Stimulated activated CD8-positive, alpha-beta memory T cell treated with anti-CD3 and anti-CD28 coated beads, Interleukin-7, amount 100 ng/mL, for 1 hour (primary cell): ENCODE measurements at places on chromosomes 5 and 9.

- no peak for DNase-seq
Measured at GRCh38 chr5:22044229-22044628, 808.9 kb downstream of the CDH12 start.

DNA sequence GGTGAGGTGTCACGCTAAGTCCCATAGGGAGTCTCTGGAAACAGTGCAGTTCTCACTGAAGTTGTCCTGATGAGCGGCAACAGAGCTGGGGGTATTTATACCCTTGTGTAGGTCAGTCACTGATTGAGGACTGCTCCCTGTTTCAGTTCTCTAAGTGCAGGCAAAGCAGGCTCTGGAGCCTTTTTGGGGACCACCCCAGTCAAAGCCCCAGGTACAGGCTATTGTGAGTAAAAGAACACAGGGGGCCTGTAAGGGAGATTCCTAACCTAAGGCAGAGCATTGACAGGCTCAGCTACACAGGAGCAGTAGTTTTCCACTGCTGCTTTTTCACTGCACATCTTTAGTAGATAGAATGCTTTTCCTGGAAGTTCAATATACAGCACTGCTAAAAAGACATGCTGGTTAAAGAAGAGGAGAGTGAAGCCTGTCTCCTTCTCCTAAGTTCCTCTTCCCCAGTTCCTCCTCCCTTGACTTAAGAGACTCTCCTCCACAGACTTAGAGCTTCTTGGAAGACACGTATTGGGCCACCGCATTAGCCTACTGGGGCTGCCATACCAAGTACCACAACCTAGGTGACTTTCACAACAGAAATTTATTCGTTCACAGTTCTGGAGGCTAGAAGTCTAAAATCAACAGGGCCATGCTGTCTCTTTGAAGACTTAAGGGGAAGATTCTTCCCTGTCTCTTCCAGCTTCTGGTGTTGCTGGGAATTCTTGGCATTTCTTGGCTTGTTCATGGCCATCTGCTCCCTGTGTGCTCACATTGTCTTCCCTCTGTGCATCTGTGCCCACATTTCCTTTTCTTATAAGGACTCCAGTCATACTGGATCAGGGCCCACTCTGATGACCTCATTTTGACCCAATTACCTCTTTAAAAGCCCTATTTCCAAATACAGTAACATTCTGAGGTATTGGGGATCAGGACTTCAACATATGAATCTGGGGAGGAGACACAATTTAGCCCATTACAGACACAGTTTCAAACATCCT lies 221.0 kb downstream of the ESM1 start:
- DNase-seq, result no peak

DNA sequence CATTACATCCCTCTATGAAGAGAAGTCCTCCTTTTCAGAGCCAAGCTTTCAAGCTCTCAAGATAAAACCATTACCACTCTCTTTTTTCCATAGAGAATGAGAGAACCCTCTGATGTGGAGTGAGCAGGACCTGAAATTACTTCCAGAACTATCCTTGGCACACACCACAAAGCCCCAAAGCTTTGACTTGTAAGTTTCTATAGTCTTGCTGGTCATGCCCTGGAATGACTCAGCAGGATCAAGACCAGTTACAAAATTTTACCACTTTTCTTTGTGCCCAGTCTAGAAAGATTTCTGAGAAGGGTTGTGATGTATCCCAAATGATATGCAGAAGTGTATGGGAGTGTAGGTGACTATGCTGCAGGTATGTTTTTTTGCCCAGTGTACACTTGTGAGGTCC lies 760.6 kb downstream of the TLE1 start:
- no peak for DNase-seq

- DNase-seq, result no peak
Measured at GRCh38 chr5:143760131-143760505, 51.8 kb upstream of the HMHB1 start.

GRCh38 chr5:90182726-90183125 lies 226.8 kb downstream of the CETN3 start:
- no peak for DNase-seq

- no peak for DNase-seq
Measured at GRCh38 chr5:139272471-139273321, 20.8 kb upstream of the MATR3 start.

GRCh38 chr5:74232276-74232675 lies 408.3 kb downstream of the ENC1 start:
- DNase-seq, result no peak

GRCh38 chr9:32516241-32516640 lies 9.8 kb downstream of the RIGI start:
- DNase-seq, result no peak

GRCh38 chr9:16118043-16118442 lies 565.2 kb downstream of the CCDC171 start:
- DNase-seq, result no peak

DNA sequence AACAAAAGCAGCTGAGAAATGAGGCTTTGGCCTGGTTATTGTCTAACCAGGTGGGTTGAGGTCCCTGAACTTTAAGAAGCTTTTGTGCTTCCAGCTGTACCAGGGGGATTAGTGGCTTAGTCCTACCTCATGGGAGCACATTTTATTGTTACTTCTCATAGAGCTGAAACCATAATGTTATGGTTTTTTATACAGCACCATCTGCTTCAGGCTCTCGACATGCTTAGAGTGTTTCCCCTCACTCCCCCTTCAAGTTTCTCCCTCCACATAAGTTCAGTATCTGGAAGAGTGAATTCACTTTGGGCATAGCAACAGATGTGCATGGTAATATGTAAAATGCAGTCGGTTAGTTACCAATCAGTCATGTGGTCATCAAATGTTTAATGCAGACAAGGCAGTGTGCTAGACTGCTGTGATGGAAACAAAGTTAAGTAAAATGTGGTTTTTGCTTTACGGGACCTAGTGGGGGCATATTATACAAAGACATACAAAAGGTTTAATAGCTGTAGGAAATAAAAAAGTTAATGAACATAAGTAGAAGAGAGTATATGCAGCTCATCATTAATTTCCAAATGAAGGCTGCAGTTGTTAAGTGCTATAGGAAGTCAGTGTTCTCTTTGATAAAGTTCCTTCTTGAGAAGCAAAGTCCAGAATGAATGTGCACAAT lies 95.9 kb upstream of the SPRY4 start:
- DNase-seq, result no peak

DNA sequence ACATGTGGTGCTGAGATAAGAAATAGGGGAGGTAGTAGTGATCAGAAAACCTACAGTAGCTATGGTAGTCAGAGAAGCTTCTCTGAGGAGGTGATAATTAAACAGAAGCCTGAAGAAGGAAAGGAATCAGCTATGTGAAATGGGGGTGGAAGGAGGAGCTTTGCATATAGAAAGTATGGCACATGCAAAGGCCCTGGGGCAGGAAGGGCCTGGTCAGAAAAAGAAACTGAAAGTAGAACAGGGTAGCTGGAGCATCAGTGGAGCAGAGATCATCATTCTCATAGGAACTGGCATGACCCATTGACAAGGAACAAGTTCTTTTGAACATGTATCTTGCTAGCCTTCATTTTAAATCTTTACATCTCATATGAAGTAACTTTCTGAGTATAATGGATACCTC lies 80.7 kb upstream of the ADRA1B start:
- no peak for DNase-seq

- no peak for DNase-seq
Measured at GRCh38 chr5:168712280-168712924, 133.2 kb upstream of the PANK3 start.

- no peak for DNase-seq
Measured at GRCh38 chr5:66285343-66285922, 141.3 kb downstream of the SREK1 start.

- no peak for DNase-seq
Measured at GRCh38 chr9:72509635-72510034, 11.8 kb upstream of the TMC1 start.

- DNase-seq, result no peak
Measured at GRCh38 chr5:16784843-16785791, 151.0 kb downstream of the MYO10 start.

- no peak for DNase-seq
Measured at GRCh38 chr5:32511776-32512374, 67.3 kb upstream of the ZFR start.

GRCh38 chr9:215631-216155 lies 1.0 kb downstream of the DOCK8 start:
- DNase-seq, result no peak

DNA sequence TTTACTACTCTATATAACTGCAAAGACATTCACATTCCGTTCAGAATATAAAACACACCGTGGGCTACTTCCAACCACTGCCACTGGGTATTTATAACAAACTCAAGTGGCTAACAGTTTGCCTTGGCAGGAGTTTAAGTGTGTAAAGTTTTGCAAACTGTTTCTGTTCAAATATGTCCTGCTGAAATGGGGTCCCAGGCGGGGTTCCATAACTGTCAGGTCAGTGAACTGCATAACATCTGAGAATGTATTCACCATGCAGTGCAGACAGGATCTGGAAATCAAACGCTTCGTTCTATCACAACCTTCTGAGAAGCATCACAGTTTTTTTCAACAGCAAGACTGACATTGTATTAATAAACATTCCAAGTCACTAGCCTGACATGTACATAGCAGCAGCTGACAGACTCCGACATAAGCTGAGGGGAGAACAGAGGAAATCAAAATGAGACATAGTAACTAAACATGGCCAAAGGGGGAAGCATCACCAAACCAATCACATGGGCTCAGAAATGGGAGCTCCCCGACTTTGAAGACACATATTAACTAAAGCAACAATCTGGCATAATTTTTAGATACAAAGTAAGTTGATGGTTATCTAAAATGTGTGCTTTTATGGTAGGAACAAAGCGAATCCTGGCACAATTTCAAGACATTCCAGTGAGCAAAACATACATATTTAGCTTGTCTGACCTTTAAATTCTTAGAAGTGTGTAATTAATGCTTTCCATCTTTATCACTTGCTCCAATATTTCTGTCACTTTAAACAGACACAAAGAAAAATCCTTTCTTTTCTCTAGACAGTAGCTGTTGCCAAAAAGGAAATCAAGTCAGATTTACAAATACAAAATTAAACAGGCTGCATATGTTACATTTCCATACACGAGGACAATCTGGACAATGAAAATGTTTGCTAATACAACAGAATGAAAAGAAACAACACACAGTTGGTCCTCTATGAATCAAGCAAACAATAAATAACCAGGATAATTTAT lies 156.8 kb downstream of the MAPKAP1 start:
- DNase-seq, result no peak

DNA sequence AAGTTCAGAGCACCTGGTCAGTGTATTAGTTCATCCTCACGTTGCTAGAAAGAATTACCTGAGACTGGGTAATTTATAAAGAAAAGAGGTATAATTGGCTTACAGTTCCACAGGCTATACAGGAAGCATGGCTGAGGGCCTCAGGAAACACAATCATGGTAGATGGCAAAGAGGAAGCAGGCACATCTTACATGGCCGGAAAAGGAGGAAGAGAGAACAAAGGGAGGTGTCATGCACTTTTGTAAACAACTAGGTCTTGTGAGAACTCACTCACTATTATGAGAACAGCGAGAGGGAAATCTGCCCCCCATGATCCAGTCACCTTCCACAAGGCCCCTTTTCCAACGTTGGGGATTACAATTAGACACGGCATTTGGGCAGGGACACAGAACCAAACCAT lies 28.8 kb upstream of the CAVIN4 start:
- no peak for DNase-seq

DNA sequence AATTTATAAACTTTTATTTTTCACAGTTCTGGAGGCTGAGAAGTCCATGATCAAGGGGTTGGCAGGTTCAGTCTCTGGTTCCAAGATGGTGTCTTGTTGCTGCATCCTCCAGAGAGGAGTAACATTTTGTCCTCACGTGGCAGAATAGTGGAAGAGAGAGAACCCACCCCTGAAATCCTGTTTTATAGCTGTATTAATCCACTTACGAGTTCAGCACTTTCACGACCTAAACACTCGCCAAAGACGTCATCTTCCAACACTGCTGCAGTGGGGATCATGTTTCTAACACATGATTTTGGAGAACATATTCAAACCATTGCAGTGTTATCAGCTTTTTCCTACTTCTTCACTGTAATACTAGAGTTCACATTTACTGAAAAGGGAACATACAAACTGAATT lies 233.0 kb upstream of the ATP10B start:
- DNase-seq, result no peak

- no peak for DNase-seq
Measured at GRCh38 chr5:36111238-36111637, 40.4 kb downstream of the LMBRD2 start.
